Midbrain (tissue), 1 donor: ENCODE measurements at places on chromosomes 11 and 22.

GRCh38 chr11:76626921-76627401 is 43.6 kb downstream of the LRRC32 start:
- no peak for DNase-seq

- DNase-seq = no peak
Observed at GRCh38 chr11:77141034-77141433, 13.0 kb downstream of the MYO7A start.

DNA sequence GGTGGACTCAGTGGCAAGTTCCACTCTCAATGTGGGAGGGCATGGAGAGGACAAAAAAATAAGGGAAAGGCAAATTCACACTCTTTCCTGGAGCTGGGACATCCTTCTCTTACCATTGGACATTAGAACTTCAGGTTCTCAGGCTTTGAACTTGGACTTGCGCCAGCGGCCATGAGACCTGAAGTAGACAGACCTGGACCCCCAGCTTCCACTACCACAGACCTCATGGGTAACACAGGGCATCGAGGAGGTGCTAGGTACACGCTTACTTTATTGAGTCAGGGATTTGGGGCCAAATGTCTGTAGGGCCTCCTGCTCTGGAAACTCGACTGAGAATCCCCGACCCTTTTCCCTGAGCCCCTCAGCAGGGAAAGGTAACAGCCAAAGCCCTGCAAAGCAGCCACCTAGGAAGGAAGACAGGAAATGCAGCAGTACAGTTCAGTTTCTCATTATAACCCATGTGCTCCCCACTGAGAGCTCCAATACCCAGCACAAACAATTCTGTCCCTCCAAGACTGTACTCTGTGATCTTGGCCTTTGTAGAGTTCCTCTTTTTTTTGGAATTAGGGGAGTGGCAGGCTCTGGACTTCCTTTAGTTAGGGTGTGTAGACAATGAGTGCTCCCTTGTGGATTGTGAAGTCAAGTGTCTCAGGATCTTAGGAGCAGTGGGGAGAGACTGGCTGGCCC is 5.7 kb downstream of the CHRNA10 start:
- no peak for DNase-seq

DNA sequence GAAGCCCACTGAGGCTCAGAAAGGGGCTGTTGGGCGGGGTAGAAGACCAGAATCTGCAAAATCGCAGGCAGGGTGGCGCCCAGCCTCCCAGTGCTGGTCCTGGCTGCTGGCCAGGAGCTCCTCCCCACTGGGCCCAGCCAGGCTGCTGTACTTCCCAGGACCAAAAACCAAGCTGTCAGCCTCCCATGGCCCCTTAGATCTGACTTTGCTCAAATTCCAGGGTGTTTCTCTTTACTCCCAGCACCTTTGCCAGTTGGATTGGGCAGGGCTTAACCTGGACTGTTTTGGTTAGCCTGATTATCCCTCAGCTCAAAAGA is 44.2 kb upstream of the WEE1 start:
- no peak for DNase-seq

GRCh38 chr11:43788421-43788820 is 92.2 kb upstream of the ALKBH3 start:
- no peak for DNase-seq

GRCh38 chr11:26331911-26332571 is at the start of gene ANO3:
Gene ANO3 (plus strand): TSS chr11:26332130. CDS start chr11:26332276, 146 bp downstream.
- peak; percentile 43 for DNase-seq

DNA sequence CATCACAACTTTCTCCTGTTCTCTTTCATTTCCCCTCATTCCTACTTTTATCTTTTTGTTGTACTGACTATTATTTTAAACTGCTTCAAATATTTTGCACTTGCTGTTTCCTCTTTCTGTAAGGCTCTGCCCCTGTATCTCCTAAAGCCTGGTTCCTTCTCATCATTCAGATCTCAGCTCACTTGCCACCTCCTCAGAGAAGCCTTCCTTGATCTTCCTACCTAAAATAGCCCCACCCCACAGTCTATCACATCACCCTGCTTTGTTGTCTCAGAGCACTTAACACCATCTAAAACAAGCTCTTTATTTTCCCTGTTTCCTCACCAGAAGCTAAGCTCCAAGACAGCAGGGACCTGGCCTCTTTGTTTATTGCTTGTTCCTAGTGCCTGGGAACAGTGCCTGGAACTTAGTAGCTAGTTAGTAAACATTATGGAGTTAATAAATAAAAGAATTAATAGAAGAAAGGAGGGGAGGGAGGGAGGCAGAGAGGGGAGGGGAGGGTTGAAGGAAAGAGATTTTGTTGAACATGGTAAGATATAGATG is 2.5 kb upstream of the STK33 start:
- DNase-seq = no peak

GRCh38 chr11:5605849-5606248 is 9.4 kb downstream of the TRIM6 start:
- no peak for DNase-seq

DNA sequence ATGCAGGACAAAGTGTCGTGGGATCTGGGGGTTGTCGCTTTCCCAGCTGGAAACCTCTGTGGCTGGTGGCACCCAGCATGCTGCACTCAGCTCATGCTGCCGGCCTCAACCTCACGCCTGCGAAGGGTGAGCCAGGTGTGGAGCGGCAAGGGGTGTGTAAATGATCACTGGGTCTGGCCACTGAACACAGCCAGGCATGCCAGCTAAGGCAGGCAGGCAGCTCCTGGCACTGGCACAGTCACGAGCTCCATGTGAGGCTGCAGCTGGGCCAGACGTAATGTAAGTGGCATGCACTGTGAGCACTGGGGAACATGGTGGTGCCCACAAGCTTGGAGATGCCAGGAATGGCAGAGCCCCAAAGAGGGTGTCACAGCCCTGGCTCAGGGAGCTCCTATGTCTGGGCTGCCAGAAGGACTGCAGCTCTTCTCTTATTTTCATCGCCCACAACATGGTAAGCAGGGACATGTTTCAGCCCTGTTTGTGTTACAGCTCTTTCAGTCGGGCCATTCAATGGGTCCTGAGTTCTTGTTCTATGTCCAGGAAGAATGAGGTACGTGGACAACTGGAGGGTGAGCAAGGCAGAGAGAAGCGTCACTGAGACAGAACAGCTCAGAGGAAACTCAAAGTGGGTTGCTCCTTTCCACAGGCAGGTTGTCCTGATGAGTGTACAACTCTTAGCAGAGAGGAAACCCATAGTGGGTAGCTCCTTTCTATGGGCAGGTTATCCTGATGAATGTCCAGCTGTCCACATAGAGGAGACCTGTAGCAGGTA is 403.8 kb downstream of the CNTN5 start:
- DNase-seq = no peak

DNA sequence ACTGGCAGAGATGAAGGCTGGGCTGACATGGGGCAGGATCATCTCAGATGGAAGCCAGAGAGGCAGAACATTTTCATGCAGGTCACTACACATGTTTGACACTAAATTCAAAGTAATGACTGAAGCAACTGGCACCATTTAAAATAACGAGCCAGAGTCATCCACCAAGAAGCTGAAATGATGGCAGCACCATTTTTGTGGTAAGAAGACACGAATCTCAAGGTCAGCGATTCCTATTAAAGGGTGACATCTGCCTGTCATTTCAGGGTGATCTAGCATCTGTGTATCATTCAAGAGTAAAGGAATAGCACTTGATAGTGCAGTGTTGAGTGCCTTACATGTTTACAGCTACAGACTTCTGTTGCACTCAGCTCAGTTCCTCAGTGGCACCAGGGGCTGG is 113.4 kb upstream of the C11orf87 start:
- DNase-seq = no peak

- no peak for DNase-seq
Observed at GRCh38 chr22:42432020-42432596, at the start of gene NFAM1. Gene NFAM1 (minus strand): TSS chr22:42432403. CDS start chr22:42432357, 46 bp downstream.

- DNase-seq = no peak
Observed at GRCh38 chr11:130997278-130997677, 81.0 kb upstream of the SNX19 start.

GRCh38 chr11:10484461-10485180 is 29.6 kb downstream of the AMPD3 start:
- no peak for DNase-seq

DNA sequence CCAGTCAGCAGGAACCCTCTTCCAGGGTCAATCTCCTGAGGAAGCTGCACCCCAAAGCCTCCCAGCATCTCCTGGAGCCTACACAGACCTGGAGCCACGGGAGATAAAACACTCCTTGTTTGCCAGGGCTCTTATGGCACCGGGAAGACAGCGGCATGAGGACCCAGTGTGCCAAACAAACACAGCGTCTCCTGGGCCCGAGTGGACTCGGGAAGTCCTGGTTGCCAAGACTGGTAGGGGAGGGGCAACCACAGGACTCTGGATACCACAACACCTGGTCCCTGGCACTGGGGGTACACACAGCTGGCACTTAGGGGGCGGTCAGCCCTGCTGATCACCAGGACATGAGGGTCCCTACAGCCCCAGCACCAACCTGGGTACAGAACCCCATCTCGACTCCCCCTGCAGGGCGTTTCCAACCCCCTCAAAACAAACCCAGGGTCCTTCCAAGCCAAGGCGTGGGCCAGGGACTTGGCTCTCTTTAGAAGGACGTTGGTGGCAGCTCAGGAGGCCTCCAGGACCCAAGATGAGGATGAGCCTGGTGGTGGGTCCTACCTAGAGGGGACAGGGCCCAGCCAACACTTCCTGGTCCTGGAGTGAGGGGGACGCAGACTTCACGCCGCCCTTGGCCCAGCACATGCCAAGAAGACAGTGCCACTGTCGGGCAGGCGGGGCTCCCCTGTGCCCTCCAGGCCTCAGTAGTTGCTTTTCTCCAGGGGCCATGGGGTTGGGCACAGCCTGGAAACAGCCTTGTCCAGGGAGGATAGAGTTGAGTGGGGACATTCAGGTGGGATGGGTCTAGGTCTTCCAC is 85.0 kb downstream of the CELSR1 start:
- DNase-seq = no peak

GRCh38 chr11:123104697-123105096 is 42.8 kb upstream of the HSPA8 start:
- DNase-seq = no peak

GRCh38 chr11:1209371-1210057 is 13.4 kb upstream of the MUC5B start:
- DNase-seq = no peak

- no peak for DNase-seq
Observed at GRCh38 chr11:44638032-44638431, 72.6 kb downstream of the CD82 start.

DNA sequence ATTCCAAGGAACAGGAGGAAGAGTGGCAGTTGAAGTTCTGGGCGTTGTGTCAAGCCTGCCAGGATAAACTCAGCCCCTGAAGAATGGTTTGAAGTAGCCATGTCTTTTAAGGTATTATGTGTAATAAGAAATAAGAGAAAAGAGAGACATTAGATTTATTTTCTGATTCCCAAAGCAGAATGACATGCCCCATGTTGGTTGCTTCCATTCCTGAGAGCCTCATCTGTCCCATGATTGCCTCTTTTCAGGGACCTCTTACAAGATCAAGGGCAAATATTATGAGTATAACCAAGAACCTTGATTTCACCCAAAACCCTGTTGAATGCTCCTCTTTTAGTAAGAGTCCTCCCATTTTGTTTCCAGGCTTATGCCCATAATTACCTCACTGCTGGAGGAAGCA is at the start of gene OR8D2:
Gene OR8D2, minus strand, starts transcription at position 101 of the 400 bp plus-strand sequence. Its CDS starts 0 bp downstream, at position 101.
- DNase-seq = no peak

DNA sequence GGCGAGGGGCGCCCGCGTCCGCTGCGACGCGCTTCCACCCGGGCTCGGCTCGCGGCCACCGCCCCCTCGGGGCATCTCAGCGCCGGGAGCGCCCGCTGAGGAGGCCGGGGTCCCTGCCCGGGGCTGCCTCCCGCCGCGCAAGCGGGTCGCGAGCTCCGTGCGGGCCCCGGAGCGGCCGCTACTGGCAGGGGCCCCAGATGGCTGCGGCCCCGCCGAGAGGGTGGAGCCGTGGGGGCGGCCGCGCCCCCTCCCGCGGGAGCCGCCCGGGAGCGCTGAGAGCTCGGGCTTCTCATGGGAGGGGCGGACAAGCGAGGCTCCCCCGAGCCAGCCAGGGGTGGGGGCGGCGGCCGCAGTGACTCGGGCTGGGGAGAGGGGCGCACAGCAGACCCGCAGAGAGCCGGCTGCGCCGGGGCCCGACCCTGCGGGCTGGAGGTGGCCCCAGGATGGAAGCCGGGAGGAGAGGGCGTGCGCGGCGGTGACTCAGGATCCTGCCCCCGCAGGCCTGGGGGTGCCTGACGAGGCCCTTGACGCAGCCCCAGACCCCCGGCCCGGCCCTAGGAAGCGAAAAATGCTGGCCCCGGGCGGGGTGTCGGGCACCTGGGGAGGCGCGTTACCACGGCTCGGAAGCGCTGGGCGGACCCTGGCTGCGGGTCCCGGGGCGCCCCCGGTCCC is 603 bp upstream of the ZFTA start:
- no peak for DNase-seq

GRCh38 chr22:36385491-36386350 is 2.0 kb downstream of the MYH9 start:
- DNase-seq = no peak
